Transverse colon (tissue), 4 donors: ENCODE measurements at places on chromosomes 7 and 10.

DNA sequence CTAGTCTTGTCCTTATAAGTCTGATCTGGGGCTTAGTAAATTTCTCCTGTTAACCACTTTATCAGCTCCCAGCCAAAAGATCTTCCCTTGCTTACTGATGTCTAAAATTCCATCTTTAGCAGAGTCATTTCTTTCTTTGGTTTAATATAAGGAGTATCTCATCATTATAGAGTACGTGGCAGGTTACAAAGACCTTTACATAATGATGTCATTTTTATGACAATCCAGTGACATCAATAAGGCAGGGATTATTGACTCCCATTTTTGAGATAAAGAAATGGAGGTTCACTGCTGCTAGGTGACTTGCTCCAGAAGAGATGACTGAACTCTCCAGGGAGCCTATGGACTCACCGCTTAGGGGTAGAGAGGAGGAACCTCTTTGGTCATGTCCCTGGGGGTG lies 8.1 kb upstream of the IFRD1 start:
- no peak for DNase-seq

DNA sequence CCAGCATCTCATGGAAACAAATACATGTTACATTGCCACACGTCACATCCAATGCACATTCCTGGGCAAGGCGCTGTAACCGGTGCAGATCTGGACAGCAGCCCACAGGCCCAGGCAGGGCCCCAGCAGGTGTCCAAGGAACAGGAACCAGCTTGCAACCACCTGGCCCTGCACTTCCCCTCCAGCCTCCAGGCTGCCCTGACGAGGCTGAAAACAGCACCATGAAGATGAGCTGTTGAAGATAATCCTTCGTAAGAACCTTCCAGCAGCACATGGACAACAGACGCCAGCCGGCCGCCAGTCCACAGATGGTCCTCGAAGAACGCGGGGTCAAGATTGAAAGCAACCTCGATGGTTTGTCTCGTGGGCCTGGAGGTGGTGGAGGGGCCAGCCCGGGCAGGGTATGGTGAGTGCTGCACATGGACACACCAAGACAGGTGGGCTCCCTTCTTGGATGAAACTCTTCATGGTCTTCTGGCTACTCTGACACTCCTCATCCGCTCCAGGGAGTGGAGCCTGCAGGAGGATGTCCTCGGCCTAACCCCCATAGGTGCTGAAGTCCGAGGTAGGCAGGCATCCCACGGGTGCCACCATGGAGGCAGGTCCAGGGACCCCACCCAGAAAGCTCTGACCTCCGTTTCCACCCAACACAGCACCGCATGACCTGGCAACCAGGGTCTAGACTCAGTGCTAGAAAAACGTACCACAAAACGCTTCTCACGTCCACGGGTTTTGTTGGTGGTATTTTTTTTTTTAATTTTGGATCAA lies 22.9 kb downstream of the PDGFA start:
- no peak for DNase-seq

GRCh38 chr10:63641799-63642198 lies 120.6 kb downstream of the REEP3 start:
- DNase-seq: no peak

DNA sequence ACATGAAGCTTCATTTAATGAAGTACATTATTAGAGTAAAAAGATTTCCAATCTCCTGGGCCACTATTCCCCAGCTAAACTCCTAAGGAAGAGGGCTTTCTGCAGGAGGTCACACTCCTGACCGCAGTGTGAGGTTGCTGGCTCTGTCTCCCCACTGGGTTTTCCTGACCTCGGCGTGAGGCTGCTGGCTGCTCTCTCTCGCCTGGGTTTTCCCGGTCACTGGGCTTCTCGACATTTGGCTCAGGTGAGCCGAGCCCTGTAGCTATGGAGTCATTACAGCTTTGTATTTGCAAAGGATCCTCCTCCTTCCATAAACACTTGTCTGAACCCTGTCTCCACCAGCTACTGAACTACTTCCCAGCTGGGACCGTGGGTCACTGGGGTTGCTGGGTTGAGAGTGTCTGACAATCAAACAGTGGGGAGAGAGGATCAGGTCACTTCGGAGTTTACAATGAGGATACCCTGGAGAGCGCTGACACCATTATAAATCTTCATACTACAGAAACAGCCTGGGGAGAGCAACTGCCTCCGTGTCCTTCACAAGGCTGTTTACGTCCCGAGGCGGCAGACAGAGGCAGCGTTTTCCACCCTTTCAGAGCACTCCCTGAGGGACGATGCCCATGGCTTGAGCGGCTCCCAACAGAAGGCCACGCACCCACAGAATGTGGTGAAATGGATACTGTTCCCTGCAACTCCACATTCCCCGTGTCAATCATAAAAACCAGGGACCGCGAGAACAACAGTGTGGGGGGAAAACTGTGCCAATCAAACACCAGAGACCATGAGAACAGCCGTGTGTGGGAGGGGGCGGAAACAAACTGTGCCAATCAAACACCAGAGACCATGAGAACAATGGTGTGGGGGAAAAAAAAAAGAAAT lies 226.2 kb downstream of the ZMYND11 start:
- no peak for DNase-seq

DNA sequence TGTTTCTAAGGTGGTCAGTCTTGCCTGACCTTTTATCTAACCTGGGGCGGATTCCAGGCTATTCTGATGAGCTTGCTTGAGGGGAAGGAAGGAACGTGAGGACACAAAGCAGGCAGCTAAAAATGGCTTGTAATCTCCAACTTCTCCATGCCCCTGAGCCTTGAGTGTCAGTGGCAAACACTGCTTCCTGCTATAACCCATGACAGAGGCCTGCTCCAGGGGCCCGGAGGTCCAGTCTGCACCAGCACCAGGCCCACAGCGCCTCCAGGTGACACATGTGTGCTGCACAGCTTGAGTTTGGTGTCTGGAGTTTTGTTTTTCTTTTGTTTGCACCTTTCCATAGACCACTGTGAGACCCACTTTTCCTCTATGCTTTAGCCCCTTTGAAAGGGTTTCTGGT lies 207.9 kb downstream of the PAXIP1 start:
- DNase-seq: no peak

- no peak for DNase-seq
These were observed 54.9 kb upstream of the ANK3 start for GRCh38 chr10:60444494-60445064.

GRCh38 chr7:133601617-133602016 lies 348.7 kb downstream of the EXOC4 start:
- no peak for DNase-seq

DNA sequence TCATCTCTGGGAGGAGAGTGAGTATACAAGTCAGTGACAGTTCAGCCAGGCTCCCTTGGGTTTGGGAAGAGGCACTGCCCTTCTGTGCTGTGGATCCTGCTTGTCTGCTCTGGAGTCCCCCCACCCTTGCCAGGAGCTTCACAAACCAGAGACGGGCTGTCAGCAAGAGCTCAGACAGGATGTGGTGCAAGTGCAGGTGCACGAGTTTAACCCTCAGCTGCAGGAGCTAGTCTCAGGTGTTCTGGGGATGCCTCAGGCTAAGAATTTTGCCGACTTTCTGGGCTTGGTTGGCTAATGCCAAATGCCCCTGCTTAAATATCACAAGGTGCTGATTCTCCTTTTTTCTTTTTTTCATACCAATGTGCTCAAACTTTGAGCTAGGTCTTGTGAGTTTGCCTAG lies 22.3 kb downstream of the ZNF783 start:
- DNase-seq: peak; percentile 18

DNA sequence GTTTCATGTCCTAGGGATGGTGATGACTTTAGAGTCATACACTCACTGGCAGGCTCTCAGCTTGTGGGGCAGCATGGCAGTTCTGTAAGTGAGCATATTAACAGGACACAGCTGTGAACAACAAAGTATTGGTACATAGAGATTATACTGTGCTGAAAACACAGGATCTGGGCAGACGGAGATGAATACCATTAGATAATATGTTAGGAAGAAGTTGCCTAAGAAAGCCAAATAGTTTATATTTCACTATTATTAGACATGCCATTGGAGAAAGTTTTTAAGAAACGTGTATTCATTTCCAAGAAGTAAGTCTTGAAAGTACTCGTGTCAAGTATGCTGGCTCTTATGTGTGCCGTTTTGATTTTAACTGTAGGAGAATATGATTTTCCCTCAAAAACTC lies 274.5 kb downstream of the INHBA start:
- no peak for DNase-seq

DNA sequence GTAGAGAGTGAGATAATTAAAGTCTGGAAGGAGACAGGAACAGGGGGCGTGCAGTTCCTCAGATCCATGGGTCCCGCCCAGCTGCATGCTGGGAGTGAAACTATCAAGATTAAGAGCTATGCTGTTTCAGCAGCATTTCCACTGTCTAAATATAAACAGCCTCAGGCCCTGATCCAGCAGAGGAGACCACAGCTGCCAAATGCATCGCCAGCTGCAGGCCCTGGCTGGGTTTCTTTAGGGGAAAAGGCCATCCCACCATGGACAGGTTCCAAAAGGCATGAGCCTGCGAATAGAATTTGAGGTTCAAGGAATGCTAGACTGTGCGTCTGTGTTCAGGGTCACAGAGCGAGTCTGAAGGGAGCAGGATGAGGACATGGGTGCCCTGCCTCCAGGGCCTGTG lies 411.4 kb downstream of the PAXIP1 start:
- DNase-seq: no peak

DNA sequence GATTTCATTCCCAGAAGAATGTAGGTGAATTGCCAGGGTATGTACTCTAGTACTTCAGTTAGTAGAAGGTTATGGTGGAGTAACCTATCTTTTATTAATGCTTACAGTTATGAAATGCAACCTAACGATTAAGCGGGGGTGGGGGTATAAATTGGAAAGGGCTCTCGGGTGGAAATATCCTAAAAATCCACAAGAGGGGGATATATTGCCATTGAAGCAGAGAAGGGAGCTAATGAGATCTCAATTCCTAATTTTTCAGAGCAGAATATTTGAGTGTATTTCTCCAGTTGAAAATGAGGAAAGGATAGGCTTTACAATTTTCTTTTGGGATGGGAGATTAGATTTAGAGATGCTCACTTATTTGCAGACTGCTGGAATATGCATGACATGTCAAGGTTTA lies 90.8 kb downstream of the DNAJB9 start:
- no peak for DNase-seq

DNA sequence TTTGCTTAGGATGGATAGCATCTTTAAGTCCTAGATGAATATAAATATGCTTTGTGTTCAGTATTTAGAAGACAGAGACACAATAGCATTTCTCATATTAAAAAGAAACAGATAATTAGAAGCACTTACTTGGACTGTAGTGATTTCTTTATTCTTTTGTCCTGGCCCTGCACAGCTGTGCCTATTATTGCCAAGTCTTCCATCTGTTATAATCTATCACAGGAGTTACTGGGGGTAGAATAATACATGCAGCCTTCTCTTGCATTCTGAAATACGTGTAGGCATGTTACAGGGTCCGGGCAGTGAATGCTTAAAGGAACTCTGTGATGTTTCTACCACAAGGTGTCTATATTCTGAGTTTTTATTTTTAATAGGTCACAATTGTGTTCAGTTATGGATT lies 461.5 kb upstream of the COBL start:
- no peak for DNase-seq

DNA sequence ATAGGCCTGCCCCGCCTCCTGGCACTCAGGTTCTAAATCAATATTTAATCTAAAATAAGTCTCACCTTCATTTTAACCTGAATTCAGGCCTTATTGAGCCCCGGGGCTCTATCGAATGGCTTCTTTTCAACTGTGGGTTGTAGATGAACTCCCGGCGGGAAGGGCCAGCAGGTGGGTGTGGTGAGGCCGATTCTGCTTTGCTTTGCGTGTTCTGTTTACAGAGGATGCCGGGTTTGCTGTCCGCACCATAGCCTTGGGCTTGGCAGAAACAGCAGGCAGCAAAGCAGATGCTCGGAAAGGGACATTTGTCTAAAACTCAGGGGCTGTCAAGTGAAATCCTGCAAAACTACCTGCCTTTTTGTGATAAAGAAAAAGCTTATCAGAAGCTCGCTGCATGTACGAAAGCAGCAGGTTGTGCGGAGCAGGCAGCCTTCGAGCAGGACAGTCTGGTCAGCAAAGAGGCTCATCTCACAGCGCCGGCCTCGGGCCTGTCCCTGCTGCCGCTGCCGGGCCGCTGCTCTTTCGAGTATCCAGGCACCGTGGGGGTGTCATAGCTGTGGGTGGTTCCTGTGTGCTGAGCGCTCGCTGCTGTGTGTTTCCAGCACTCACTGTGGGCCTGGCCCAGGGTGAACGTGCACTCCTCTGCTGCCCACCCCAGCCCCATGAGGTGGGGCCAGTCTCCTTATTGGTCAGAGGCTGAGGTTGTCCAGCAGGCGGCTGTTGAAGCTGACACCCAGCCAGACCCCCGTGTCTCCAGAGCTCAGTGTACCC lies 434.8 kb upstream of the FOXK1 start:
- no peak for DNase-seq

DNA sequence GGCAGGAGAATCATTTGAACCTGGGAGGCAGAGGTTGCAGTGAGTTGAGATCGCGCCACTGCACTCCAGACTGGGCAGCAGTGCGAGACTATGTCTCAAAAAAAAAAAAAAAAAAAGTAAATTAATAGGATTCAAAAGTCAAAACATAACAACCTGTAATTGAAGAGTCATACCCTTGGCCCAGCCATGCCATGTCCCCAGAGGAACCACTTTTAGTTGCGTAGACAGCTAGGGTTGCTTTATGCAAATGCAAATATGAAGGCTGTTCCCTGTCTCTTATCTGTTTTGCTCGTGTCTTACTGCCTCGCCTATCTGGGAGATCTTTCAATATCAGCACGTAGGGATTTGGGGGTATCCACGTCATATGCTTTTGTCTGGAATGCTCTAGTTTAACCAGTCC lies 73.1 kb downstream of the PRKAG2 start:
- no peak for DNase-seq

DNA sequence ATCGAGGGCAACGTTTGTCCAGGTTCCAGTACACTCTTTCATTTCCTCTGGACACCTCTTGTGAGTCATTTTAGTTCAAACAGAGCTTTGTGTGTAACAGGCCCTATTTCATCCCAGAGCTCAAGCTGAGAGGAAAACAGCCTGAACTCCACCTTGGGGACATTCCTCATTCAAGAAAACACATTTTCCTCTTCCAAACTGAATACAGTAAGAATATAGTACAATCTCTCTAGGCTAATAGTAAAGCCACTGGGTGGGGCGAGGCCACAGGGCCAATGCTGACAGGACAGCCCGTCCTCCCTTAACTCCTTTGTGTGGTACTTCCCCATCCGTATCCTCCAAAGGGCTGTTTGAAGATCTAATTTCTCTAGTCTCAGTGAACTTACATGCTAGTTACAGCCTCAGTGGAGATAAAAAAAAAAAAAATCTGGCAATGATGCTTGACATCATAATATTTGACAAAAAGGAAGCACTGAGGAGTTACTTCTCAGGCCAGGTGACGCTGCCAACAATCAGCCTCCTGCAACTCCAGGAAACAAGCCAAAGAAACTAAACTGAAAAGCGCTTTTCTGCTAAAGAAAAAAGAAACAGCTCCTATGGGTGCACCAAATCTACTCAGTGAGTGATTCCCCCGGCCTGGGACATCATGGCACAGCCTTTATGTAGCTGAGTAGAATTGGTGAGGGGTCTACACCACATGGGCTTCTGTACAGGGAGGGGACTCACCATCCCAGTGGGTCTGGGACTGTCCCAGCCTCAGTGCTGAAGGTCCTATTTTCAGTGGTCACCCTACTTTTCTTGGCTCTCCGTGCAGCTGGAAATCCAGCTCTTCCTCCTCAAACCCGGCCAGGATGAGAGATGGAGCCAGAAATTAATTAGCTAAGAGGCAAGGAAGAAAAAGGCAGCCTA lies 238.2 kb upstream of the NEBL start:
- DNase-seq: no peak
